ENCODE measurements at places on chromosomes 11 and 22.

- no peak for DNase-seq
These were observed 4.5 kb downstream of the TMPRSS4 start for GRCh38 chr11:118081241-118081958.

- no peak for DNase-seq
These were observed 1.5 kb downstream of the ATM start for GRCh38 chr11:108224366-108224765.

GRCh38 chr22:35010543-35010942 lies 55.4 kb upstream of the ISX start:
- DNase-seq = no peak

DNA sequence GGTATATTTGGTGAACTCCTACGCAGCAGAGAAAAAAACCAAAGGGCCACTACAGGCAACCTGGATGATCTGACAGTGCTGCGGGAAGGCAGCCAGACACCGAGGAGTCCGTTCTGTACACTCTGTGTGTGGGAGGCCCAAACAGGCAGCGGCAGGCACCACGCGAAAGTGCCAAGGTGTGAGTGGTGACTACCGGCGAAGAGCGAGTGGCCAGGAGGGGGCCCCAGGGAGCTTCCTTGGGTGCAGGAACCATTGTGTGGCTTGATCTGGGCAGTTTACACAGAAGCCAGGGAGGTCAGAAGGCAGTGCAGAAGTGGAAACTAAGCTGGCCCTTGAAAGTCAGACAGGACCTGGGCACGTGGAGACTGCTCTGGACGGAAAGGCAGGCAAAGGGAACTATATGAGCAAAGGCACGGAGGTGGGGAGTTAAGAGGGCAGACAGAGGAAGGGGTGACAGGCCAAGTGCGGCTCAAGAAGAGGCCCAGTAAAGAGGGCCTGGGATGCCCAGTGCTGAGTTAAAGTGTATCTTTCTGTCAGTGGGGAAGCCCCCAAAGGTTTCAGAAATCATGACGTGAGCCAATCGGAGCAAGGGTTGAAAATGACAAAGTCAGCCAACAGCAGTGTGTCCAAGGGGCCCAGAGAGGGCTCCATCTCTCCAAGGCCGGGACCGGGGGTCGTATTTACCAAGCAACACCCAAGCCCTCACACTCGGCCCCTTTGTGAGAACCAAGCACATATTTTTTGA lies 10.6 kb downstream of the TMEM184B start:
- DNase-seq = peak; percentile 44

GRCh38 chr11:46361283-46362155 lies 14.3 kb downstream of the DGKZ start:
- DNase-seq = peak; percentile 69

GRCh38 chr11:135006800-135007199 lies 594.8 kb upstream of the B3GAT1 start:
- no peak for DNase-seq

DNA sequence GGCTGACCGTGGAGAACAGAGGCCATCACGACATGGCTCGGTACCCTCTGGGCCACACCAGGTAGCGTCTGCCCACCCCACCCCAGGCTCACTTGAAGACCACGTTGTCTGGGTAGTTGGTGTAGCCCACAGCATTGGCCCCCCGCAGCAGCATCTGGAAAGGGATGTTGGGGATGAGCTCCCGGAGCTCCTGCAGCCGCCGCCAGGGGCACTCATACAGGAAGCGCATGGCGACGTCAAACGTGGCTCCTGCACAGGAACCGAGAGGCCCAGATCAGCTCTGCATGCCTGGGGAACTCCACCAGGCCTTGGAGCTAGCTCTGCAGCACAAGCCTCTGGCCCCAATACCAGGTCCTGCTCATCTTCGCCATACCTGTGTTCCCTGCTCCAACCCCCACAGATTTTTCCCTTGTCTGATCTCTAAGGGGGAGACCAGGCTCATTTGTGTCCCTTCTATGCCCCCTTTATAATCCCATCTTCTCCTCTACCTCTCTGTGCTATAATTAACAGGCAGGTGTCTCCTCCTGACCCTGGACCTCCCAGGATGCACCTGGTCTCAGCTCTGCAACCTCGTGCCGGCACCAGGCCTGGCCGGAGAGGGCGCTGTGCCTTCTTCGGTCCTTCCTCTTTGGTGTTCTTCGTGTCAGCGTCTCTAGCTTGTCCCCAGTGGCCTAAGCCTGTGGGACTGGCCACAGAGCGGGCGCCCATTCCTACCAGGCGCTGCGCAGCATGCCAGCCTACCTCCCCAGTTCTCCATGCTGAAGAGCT lies 5.0 kb upstream of the LRFN4 start:
- DNase-seq = no peak

GRCh38 chr11:120500414-120501071 lies 11.0 kb upstream of the GRIK4 start:
- no peak for DNase-seq

DNA sequence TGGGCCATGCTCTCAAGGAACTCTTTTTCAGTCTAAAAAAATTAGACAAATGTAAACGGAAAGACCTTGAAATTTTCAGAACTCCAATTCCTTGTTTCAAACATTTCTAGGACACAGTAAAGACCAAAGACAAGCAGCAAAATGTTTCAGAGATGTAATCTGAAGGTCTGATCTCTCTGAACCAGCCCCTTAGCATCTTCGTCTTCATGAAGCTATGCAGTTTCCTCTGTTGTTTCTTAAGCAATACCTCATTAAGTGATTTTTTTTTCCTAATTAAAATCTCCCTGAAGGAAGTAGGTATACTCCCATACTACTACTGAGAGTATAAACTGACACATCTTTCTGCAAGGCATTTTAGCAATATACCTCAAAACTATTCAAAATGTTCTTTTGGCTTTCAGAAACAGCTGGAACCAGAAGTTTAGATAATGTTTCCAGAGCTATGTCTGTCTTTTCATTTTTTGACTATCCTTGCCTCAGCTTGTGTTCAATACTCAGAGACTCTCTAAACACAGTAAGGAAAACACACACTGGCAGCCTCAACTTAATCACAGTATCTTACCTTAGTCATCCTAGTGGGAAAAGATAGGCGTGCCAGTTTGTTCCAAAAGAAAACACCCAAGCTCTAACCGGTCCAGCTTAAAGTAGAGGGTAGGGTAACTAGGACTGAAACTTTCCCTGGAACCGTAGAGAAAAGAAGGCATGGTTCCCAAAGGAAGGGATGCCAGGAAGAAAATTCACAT lies 25.1 kb downstream of the SBF2 start:
- DNase-seq = no peak

- peak; percentile 40 for DNase-seq
These were observed 878 bp downstream of the RRAS2 start for GRCh38 chr11:14357881-14358728.

- peak; percentile 51 for DNase-seq
These were observed 11.0 kb upstream of the UCP3 start for GRCh38 chr11:74019860-74020259.

DNA sequence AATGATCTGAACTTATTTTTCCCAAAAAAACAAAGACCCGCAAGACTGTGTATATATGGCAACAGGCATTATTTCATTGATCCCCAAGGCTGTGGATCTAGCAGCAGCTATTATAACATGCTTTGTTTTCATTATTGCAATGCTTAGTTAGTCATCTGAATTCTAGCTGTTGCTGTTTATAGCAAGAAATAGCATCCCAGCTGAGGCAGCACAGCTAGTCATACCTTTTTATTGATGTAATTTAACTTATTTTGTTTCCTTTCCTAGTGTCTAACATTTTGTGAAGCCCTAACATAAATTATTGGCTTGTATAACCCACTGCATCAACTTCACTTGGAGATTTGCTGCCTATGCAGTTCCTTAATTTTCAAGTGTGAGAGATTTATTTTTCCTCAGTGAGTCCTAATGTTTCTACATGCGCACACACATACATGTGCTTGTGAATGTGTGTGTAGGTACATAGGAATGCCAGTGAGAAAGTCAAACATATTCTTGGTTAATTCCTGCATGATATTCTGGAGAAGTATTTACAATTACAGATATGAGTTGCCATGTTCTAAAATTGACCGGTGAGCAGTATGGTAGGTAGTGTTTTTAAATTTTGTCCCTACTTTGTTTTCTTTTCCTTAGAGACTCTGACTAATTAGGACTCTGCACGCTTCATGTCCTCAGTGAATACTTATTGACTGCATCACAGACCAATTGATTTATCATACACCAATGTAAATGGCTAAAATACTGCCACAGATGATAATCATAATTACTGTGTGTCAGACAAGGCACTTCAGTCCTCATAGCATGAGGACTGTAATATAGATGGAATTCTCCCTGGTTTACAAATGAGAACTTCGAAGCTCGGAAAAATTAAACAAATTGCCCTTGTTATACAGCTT lies 119.3 kb downstream of the WNT11 start:
- no peak for DNase-seq

- DNase-seq = no peak
These were observed 425 bp upstream of the KDELR3 start for GRCh38 chr22:38467438-38467903.

GRCh38 chr22:22789233-22789921 lies 98.2 kb upstream of the IGLL5 start:
- DNase-seq = no peak
